ENCODE measurements at places on chromosomes 11 and 22.

DNA sequence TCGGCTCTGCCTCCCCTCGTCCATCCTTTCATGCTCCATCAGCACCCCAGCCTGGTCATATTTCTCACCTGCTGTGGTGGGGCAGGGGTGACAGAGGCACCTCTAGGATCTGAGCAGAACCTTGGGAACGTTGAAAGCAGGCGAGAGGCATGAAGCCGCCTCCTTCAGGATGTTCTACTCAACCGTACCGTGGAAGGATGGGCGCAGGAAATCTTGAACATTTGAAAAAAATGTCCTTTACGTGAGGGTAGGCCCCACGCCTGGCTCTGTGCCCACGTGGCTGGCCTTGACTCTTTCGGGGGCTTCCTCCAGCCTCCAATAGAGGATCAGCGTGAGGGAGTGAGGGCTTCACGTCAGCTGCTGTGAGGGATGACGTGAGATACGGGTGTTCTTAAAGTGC lies 90.7 kb downstream of the TBC1D22A start:
- no peak for DNase-seq

GRCh38 chr11:98766903-98767302 lies 253.8 kb upstream of the CNTN5 start:
- no peak for DNase-seq

GRCh38 chr22:19396934-19397733 lies 34.4 kb downstream of the HIRA start:
- no peak for DNase-seq

DNA sequence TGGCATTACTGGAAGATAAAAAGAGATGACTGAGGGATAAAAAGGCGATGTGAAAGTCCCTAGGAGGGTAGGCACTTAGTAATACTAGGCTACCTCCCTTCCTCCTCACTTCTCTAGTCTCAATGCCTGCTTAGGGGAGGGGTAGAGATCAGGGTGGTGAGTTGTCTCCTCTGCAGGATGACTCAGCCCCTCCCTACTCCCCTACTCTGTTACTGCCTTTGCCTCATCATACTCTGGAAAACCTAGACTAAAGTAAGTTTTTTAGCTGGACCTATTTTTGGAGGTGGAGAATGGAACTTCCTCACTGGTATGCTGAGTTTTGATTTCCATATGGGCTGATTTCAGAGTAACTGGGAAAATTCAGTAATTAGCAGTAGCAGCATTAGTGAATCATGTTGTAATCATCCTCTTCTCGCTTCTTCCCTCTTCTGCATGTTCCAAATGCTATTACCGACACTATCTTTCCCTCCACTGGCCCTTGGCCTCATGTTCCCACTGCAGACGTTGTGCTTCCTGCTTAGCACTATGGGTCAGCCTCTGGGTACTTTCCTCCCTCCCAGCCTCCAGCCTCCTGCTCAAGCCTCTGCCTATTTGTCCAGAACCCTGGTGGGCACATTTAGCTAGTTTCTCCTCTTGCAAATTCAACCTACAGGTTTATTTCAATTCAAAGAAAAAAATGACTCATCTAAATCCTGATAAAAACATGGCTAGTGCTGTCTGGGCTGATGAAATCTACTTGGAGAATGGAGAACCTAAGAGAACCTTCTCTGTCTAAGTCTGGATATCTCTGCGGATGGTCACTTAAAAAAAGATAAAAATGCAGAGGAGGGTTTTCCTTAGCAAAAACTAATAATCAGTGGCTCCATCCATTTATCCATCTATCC lies 281.7 kb downstream of the ST3GAL4 start:
- peak; percentile 59 for DNase-seq

- no peak for DNase-seq
These were observed 46.5 kb downstream of the CDPF1 start for GRCh38 chr22:46203601-46203980.

GRCh38 chr11:14546672-14547071 lies 26.5 kb upstream of the PSMA1 start:
- peak; percentile 13 for DNase-seq

All from stromal cell of bone marrow (primary cell).